Activated CD8-positive, alpha-beta memory T cell treated with anti-CD3 and anti-CD28 coated beads for 36 hours (primary cell): ENCODE measurements at places on chromosomes 11 and 22. TPM values are rescaled to one million over a fixed set of nuclear protein-coding genes. Genes with fewer than 3 reads are reported as not detected.

The DGAT2 gene
- total RNA-seq: 4.3 TPM

The CD3D gene
- total RNA-seq: 407 TPM

The MMP13 gene
- total RNA-seq: not detected

The OR51I1 gene
- total RNA-seq: not detected

The APLNR gene
- total RNA-seq: not detected

The SERPING1 gene
- total RNA-seq: not detected

The OR5AR1 gene
- not detected for total RNA-seq
